ENCODE measurements at places on chromosomes 3 and 15. TPM values are rescaled to one million over a fixed set of nuclear protein-coding genes. Genes with fewer than 3 reads are reported as not detected.

DNA sequence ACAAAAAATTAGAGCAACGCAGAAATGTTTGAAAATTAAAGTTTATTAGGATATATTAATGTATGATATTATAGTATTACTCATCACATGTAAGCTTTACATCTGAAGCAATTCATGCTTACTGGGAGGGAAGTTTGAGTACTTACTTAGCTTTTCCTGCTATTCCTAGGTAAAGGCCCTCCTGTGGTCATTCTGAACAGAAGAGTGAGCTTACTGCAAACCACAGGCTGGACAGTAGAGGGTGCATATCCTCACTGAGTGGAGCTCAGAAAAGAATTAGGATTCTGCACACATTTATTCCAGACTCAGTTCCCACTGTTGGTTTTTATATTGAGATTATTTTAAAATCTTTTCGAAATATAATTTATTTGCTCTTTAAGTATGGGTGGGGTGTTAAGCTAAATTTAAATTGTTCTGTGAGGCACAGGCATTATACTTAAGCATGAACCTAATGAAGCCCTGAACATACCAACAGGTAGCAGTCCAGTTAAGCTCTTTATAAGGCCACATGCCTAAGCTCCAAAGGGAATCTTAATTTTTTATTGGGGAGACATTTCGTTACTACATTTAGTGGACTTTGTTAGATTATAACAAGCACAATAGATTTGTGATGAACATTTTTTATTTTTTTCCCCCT, 10.2 kb downstream of the MRPS22 start:
- DNase-seq = no peak
- no peaks in the 10 kb centered on the region for H3K4me1 ChIP-seq
- H3K36me3 ChIP-seq = peaks cover 27% of the 10 kb centered on the region
- no peak overlapping the region for H3K4me3 ChIP-seq

- no peaks in the 10 kb centered on the region for H3K27me3 ChIP-seq
- H3K4me1 ChIP-seq = no peaks in the 10 kb centered on the region
- no peak for DNase-seq
- no peak overlapping the region for H3K4me3 ChIP-seq
- no peaks in the 10 kb centered on the region for H3K36me3 ChIP-seq
These were observed 18.3 kb downstream of the MAGEL2 start for GRCh38 chr15:23629234-23629805.

GRCh38 chr15:58232281-58233065, 94.3 kb downstream of the AQP9 start:
- H3K36me3 ChIP-seq = no peaks in the 10 kb centered on the region
- H3K27me3 ChIP-seq = no peaks in the 10 kb centered on the region
- no peak for DNase-seq
- H3K4me3 ChIP-seq = no peak overlapping the region

Gene GPR15
- total RNA-seq = not detected

GRCh38 chr15:48596415-48596814, 49.1 kb downstream of the FBN1 start:
- no peaks in the 10 kb centered on the region for H3K27me3 ChIP-seq
- no peaks in the 10 kb centered on the region for H3K36me3 ChIP-seq
- no peak overlapping the region for H3K4me3 ChIP-seq
- H3K4me1 ChIP-seq = no peaks in the 10 kb centered on the region

GRCh38 chr3:172065527-172065926, 26.1 kb downstream of the FNDC3B start:
- no peaks in the 10 kb centered on the region for H3K27me3 ChIP-seq
- no peak overlapping the region for H3K4me3 ChIP-seq
- no peaks in the 10 kb centered on the region for H3K36me3 ChIP-seq

Gene ITGB5
- 61.5 TPM for total RNA-seq

Data from psoas muscle (tissue), 8 donors.